ENCODE measurements at places on chromosomes 3 and 15.
A peak's percentile ranks its signal among the peaks of the same experiment; 100 is the strongest.

DNA sequence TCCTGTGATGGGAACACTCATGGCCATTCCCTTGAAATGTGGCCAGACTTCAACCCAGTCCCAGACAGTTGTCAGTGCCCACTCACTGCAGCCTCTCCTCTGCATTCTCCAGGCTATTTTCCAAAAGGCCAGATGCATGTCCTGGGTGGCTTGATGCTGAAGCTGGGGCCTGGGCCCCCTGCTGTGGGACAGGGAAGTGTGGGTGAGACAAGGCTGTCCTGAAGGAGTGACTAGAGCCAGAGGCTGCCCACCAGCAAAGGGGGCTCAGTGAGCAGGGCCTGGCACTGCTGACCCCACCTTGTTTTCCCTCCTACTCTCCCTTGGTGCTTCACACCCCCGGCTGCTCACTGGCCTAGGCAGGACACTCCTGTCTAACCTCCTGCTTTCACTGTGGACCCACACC is 11.9 kb downstream of the CISH start:
- no peak for DNase-seq

DNA sequence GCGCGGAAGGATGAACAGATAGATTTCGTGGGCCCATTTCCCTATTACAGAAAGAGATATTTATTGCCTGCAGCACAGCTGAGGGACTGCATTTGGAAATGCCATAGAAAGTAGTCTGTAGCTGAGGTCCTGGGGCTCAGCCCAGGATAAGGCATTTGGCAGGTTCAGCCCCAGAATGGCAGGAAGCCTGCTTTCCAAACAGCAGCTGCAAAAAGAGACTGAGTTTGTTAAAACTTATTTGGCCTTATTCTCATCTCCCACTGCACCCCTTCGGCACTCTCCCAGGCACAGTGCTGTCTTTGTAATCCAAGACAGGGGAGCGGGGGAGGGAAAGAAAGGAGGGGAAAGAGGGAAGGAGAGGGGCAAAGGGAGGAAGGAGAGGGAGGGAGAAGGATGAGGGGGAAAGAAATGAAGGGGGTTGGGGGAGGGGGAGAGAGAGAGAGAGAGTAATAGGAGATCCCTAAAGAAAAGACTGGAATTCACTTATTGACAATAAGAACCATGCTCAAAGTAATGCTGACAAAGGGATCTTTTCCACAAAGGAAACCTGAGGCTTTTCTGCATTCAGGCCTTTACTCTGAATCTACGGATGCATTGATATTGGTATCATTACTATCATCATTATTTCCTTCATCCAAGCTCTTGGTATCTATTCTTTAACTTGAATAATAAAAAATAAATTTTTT is 94.0 kb upstream of the LRRN1 start:
- no peak for DNase-seq

GRCh38 chr3:110521019-110521418 is 550.6 kb upstream of the NECTIN3 start:
- DNase-seq = no peak

DNA sequence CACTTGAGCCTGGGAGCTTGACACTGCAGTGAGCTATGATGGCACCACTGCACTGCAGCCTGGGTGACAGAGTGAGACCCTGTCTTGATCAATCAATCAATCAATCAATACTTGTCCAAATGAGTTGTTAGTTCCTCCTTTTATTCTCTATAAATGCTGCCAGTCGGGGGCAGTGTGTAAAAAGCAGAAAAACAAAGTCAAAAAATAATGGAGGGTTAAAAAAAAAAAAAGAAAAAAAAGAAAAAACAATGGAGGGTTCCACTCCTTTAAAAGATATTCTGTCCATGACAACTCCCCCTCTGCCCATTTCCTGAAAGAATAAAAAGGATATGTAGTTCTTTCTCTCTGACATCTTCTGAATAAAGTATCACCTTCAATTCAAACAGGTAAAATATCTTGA is 1068.6 kb downstream of the FHIT start:
- DNase-seq = no peak

DNA sequence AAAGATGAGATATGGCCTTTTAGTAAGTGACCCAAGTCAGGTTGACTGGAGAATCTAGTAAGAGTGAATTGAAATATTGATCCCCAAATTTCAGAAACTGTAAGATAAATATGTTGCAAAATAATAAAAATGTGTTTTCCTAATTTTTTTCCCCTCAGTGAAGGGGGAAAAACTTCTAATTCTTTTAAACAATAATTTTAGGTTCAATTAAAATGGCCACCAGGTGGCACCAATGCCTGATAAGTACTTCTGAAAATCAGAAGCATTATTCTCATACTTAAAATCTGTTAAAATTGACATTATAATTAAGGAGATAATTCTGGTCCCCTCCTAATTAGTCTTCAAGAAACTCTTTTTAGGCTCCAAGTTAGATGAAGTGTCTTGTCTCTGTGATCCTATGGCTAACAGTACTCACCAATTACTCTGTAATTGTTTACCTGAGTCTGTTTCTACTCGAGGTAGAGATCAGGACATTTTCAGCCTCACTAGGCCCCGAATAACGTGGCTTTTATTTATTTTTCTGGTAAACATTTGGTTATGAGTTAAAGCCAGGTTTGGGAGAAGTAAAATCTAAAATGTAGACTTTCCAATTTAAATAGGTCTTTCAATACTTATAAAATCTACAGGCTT is 52.6 kb downstream of the NMD3 start:
- peak; percentile 35 for DNase-seq

- DNase-seq = no peak
Observed at GRCh38 chr3:158210067-158210466, 100.2 kb downstream of the RSRC1 start.

- DNase-seq = no peak
Observed at GRCh38 chr15:70160803-70161565, 63.3 kb upstream of the TLE3 start.

GRCh38 chr15:58511599-58511987 is 79.8 kb downstream of the LIPC start:
- no peak for DNase-seq

GRCh38 chr3:120566243-120566975 is 29.7 kb upstream of the NDUFB4 start:
- DNase-seq = no peak

DNA sequence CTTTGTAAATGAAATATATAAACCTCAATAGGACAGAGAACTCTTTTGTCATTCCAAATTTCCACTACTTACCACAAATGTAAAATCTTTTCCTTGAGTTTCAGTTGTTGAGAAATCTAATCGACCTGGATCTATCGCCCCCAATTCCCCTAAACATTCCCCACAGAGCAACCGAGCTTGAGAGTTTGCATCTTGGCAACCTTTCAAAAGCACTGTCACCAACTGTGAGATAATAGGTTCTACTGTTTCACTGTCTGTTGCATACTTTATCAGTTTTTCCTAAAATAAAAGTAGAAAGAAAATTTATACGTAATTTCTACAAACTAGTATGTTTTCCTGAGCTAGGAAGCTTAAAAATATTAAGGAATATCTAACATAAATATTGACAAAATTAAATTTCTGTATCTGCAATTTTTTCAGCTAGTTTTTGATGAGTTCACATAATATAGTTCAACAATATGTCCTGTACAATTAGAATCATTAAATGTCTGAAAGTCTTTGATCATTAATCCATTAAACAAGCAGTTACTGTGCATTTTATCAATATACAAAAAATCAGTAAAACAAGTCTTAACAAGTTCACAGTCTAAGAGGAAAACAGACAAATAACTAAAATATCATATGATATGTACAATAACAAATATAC is 54.5 kb downstream of the ATR start:
- DNase-seq = no peak

DNA sequence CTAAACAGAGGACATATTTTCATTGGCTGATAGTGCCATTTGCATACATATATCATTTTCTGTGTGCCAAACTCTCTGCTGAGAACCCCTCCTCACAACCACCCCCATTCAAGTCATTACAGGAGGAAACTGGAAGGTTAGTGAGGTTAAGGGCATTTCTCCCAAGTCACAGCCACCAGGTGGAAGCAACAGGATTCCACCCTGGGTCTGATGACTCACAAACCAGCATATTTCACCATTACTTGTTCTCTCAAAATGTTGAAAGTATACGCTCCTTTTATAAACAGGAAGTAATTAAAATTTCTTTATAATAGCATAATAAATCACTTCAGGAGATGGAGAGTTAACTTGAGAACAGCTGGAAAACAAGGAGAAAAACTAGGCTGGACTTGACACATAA is 398.6 kb upstream of the WNT5A start:
- DNase-seq = no peak

- no peak for DNase-seq
Observed at GRCh38 chr15:50862553-50862952, 45.9 kb upstream of the AP4E1 start.

DNA sequence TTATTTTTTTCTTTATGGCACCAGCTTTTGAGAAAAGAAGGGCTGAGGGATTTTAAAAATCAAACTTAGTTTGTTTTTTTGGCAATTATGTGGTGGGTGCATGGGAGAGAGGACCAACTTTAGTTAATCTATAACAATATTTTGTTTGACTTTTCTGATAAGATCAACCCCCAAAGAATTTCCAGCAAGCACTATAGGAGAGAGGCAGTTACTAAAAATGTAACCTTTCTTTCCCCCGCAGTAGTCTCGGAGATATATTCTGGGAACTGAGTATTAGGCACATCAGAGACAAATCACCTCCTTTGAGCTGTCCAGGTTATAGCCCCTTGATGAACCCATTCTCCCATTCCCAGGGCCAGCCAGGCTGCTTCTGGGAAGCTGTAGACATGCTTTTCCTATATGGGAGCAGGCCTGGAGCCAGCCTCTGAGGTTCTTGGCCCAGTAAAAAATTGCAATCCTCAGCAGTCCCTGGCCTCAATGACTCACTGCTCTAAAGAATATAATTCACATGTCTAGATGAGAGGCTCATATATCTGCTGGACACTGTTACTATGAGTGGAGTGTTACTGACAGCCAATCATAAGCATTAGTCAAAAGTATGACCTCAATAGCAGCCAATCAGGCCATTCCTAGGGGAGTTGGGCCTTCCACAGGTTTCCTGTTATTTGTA is 138.3 kb upstream of the AGBL1 start:
- no peak for DNase-seq

- no peak for DNase-seq
Observed at GRCh38 chr3:186322761-186323160, 39.3 kb downstream of the DGKG start.

- DNase-seq = no peak
Observed at GRCh38 chr15:57652481-57652880, 54.0 kb upstream of the POLR2M start.

GRCh38 chr3:128247666-128248409 is 94.6 kb downstream of the EEFSEC start:
- no peak for DNase-seq

DNA sequence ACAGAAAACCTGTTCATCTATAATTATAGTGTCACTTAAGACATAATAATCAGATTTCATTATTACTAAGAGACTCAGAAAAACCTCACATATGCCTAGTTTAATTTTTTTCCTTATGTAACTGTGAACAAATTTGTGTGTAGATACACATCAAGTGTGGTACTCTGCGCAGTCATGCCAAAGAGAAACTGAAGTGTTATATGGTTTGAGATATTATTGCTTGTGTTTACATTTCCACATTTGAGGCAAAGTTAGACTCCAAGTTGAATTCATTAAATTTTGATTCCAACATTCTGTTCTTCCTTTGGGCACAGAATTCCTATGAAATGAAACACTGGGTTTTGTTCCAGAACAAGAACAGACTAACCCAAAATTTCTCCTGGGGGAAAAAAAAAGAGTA is 2.2 kb downstream of the MBNL1 start:
- no peak for DNase-seq

GRCh38 chr15:39592500-39592899 is 11.6 kb downstream of the THBS1 start:
- no peak for DNase-seq

GRCh38 chr3:187104933-187105332 is 34.4 kb downstream of the RPL39L start:
- DNase-seq = no peak

DNA sequence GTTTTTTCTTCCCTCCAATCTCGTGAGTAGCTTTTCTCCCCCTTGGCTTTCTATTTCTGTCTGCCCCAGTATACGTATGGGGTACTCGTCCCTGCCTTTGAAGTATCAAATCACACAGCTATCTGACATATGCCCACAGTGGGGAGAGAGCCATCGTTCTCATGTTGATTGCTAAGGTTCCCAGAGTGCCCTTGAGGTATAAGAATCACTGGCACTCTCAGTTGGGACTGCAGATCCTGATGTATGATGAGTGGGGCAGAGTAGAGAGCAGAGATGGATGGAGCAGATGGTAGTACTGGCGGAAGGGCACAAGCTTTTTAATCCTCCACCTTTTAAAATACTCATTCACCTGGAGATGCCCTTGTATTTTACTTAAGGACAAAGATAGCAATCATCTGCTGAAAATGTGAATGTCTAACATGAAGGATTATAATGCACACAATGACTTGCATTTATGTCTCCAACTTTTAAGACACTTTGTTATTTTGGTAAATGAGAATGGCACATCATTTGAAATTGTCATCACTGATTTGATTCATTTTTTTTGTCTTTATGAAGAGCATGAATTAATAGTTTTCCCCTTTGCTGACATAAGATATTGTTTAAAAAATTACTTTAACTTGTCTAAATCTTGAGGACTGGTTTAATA is 239.6 kb downstream of the NR1D2 start:
- DNase-seq = no peak

GRCh38 chr3:64454179-64454578 is 228.9 kb upstream of the PRICKLE2 start:
- DNase-seq = no peak

DNA sequence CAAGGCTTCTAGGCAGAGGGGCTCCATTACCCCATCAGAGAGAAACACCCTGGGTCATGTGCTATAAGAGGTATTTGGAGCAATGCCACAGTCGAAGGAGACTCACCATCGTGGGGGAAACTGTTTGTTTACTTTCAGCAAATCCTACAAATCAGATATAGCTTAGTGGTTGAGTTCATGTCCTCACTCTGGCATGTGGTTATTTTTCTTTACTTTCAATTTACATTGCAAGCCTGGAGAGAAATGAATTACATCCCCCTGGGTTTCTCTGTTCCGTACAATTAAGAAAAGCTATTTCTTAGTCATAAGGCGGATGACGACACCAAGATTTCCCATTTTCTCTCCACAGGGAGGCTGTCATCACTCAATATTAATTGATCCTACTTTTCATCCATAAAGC is 36.9 kb downstream of the RFTN1 start:
- DNase-seq = peak; percentile 3

- peak; percentile 17 for DNase-seq
Observed at GRCh38 chr15:90062023-90062442, 40.2 kb downstream of the IDH2 start.

DNA sequence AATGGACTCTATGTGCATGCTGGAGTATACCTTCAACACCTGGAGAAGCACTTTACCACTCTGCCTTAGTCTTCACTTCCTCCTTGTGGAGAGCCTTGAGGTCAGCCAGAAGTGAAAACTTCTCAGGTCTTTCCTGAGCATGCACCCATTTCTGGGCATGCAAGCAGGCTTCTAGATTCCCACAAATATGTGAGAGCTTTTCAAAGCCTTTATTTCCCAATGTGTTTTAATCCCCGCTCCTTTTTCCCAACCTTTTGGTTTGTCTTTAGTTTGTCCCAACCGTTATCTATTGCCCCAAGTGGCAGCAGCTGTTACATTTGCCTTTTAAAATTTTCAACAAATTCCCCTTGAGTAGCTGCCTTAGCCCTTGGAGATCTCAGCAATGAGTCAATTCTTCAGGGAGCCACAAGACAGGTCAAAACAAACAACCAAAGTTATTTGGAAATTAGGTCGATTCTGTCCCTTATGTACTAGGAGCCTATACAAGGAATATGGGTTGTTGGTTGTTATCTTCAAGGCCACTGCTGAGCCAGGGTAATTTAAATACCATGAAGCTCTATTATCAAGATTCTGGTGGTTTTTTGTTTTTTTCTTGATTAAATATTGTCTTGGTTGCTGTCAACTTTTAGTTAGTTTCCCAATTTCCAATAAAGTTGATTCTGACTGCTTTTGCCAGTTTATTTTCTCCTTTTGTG is 44.4 kb downstream of the LSM3 start:
- DNase-seq = no peak
